ENCODE measurements at places on chromosomes 7 and 10.

GRCh38 chr7:1596181-1597043, 26.6 kb upstream of the PSMG3 start:
- no peak for DNase-seq

DNA sequence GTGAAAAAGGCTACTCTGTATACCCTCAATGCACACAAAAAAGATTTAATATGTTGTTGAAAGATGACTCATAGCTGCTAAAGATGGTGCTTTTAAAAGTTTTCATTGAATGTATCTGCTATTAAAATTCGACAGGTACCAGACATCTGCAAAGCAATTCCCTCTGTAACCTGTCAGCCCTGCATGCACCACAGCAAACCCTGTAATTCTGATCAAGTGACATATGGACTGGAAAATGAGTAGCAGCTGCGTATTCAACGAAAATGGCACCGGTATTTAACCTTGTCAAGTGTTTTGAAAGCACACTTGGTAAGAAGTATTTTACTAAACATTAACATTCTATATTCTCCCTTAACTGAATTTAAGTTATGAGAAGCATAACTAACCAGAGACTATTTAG, 58.2 kb upstream of the PTPRN2 start:
- DNase-seq: no peak

GRCh38 chr10:31061941-31062340, 30.3 kb upstream of the ZNF438 start:
- no peak for DNase-seq

DNA sequence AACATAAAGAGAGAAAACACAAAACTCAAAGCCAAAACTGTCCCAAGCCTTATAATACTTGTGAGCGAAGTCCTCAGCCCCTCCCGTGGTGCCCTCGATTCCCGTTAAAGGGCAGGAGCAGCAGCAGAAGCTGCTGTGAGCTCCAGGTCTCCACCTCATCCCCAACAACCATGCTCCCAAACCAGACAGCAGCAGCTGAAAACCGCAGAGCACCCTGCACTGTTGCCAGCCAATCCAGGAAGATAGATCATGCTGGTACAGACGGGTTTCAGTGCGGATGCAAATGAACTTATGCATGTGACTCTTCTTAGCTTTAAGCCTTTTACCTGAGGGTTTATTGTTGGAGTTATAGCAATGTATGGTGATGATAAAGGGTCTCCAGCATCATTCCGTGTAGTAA, 97.9 kb downstream of the DNAJB6 start:
- DNase-seq: no peak

- DNase-seq: no peak
Observed at GRCh38 chr7:95342029-95342428, 17.7 kb upstream of the PON1 start.

DNA sequence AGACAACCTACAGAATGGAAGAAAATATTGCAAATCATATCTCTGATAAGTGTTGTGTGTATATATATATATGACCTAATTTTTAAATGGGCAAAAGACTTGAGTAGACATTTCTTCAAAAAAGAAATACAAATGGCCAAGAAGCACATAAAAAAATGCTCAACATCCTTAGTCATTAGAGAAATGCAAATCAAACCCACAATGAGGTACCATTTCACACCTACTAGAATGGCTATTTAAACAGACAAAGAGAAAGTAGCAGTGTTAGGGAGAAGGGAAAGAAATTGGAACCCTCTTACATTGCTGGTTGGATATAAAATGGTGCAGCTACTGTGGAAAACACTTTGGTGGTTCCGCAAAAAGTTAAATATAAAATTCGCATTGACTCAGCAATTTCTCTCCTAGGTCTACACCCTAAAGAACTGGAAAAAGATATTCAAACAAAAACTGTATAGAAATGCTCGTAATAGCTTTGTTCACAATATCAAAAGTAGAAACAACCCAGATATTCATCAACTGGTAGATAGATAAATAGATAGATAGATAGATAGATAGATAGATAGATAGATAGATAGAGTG, 16.3 kb downstream of the ACSL5 start:
- DNase-seq: no peak

DNA sequence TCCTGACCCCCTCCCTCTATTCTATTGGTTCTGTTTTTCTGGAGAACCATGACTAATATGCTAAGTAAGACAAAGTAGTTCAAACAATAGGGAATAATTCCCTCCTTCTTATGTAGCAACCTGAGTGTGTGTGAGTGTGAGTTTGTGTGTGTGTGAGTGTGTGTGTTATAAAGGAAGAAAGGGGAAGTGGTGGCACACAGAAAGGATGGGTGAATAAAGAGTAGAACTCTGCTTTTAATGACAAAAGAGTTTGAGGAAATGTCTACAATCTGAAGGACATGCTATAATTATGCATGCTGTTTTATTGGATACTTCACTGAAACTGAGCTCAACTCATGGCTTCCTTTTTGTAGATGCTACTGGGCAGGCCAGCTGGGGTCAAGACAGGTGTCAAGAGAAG, 489.5 kb downstream of the REEP3 start:
- no peak for DNase-seq

- DNase-seq: no peak
Observed at GRCh38 chr10:127067542-127068194, 128.7 kb downstream of the INSYN2A start.

DNA sequence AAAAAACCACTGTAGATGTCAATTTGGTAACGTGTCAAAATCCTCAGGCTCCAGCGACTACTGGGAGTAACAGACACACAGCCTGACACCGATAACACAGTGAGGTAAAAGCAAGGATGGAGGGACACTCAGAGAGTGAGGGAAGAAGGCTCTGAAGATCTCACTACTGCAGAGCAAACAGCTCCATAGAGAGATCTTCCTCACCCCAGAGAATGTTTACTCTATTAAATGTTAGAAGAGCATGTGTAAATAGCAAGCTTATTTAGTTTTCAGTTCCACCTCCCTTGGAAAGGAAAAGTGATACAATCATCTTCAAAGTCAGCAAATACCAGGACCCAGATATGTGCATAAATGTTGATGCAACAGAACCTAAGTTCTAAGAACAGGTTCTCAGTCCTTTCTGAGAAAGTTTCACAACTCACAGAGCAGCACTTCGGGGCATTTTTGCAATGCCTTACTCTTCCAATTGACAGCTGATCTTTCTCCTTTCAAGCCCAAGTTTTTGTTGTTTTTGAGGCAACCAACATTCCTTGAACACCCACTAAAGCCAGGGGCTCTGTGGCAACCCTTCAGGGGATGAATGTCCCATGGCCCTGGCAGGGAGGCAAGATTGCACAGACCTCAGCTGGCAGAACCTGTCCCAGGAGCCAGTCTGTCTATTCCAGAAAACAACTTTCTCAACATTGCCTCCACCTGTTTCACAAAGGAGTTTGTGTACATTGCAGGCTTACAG, 177.4 kb downstream of the SFMBT2 start:
- no peak for DNase-seq

GRCh38 chr7:43890468-43890867, 15.9 kb downstream of the URGCP start:
- DNase-seq: no peak

GRCh38 chr7:107966711-107967110, 36.2 kb downstream of the LAMB1 start:
- DNase-seq: no peak

- DNase-seq: no peak
Observed at GRCh38 chr7:7897509-7897908, 71.1 kb upstream of the GLCCI1 start.

DNA sequence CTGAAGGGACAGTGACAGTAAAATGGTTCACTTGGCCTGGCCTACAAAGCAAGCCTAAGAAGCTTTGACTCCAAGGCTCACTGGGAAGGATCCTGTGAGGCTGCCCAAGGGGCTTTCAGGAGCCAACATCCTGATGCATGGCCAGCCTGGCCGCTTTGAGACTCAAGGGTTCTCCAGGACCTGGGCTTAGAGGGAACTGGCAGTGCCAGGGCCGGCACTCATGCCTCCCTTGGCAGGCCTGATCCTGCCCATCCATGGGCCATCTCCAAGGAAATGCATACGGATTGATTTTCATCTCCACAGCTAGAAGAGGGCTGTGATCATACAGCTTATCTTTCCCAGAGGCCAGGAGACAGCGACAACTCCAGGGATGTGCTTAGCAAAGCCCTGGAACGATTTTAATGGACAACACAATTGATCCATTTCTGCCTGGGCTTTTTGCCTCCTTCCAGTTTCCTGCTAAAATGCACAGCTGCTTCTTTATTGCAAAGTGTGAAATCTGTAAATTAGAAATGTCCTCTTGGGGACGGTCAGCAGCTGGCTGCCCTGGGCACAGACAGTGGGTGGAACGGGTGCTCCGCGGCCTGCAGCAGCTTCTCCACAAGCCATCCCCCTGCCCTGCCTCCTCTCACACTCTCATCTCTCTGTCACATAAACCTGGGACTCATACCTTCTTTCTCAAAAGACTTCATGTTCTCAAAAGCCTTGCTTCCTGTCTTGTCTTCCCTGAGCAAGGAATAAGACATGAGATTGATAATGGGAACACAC, 288.5 kb downstream of the GRID1 start:
- no peak for DNase-seq

- DNase-seq: no peak
Observed at GRCh38 chr10:66888237-66888636, 37.6 kb upstream of the LRRTM3 start.

GRCh38 chr10:115774721-115775120, 498.3 kb downstream of the GFRA1 start:
- no peak for DNase-seq

GRCh38 chr10:676178-676577, 13.3 kb downstream of the DIP2C start:
- no peak for DNase-seq
